Kidney (tissue), 22 donors: ENCODE measurements at places on chromosomes 1 and 21.

DNA sequence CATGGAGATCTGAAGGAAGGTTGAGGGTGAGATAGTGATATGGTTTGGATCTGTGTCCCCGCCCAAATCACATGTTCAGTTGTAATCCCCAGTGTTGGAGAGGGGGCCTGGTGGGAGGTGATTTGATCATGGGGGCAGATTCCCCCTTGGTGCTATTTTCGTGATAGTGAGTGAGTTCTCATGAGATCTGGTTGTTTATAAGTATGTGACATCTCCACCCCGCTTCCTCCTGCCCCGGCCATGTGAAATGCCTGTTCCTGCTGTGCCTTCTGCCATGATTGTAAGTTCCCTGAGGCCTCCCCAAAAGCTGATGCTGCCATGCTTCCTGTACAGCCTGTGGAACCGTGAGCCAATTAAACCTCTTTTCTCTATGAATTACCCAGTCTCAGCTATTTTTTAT is 451.9 kb upstream of the VAMP3 start:
- DNase-seq = no peak

DNA sequence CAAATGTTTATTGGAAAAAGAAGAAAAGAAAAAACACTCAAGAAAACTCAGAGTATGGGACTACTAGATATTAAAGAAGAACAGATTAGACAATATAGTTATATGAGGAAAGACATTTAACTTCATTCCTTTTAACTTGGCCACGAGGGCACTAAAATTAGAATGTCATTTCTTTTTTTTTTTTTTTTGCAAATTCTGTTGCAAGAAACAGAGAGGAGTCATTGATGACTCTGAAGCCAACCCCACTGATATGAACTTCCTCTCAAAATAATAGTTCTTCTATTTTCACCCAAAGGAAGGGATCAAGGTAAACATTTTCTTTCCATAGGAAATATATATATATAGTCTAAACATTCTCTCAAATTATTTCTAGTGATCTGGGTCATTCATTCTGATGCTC is 24.6 kb upstream of the PEX19 start:
- DNase-seq = no peak

- no peak for DNase-seq
Measured at GRCh38 chr1:225460737-225461532, 33.1 kb upstream of the LBR start.

DNA sequence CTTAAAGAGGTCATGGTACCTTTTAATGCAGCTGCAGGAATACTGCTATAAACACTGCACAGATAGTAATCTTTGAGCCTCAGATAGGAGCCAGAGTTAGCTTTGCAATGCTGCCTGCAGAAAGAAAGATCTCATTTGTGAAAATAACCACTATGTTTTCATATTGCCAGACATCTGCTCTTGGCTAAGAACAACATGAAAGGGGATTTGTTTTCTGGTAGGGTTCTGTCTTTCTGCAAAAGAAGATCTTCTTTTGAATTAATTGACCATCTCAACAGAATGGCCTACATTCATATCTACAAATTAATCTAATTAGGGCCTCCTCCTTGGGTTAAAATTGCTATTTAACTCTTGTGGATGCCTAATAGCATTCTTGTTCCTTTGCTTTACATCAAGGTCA is 177.6 kb upstream of the DPYD start:
- no peak for DNase-seq

DNA sequence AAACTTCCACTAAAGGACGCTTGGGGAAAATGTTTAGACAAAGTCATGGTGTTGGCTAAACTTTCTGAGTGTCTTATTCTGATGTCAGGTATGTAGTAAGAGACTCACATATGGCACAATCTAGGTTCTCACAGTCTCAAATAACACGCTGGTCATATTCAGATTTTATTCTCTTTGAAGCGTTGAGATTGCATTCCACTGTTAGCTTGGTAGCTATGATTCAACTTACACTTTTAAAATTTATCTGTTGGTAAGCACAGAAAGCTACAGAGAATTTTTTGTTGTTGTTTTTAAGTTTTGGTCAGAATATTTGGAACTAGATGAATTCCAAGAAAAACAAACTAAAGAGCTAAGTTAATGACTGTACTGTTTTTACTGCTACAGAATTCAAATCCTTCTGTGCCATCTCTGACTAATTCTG is 126.7 kb downstream of the PRRX1 start:
- peak; percentile 16 for DNase-seq

DNA sequence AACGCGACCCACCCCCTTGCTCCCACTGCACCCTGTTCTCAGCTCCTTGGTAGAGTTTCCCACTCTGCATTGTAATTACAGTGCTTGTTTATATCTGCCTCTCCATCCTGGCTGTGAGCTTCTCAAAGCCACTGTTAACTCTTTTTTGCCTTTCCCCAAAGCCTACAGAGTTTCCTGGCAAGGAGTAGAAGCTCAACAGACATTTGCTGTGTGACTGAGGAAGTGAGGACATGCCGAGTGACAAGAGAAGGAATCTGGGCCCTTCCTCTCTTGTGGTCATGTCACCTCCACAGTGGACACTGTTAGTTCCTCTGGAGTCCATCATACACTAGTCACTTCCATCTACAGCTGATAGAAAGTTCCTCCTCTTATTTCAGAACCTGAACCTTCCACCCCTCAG is 6.1 kb upstream of the IGSF8 start:
- DNase-seq = no peak
